ENCODE measurements at places on chromosomes 4 and X.

DNA sequence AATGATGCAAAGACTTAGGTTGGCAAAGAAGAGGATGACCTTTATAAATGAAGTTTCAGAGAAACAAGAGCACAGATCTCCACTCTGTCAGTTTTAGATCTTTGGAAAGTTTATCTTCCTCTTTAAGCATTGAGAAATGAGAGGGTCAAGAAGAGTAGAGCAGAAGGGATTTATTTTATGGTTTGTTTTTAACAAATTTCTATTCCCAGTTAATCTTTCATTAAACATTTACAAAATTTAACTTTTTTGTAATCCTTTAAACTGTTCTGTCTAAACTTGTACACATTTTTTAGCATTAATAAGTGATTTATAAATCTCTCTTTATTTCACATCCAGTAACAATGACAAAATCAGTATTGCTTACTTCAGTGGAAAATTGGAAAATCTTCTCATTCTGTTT, 875.0 kb upstream of the IGFBP7 start:
- DNase-seq: no peak

DNA sequence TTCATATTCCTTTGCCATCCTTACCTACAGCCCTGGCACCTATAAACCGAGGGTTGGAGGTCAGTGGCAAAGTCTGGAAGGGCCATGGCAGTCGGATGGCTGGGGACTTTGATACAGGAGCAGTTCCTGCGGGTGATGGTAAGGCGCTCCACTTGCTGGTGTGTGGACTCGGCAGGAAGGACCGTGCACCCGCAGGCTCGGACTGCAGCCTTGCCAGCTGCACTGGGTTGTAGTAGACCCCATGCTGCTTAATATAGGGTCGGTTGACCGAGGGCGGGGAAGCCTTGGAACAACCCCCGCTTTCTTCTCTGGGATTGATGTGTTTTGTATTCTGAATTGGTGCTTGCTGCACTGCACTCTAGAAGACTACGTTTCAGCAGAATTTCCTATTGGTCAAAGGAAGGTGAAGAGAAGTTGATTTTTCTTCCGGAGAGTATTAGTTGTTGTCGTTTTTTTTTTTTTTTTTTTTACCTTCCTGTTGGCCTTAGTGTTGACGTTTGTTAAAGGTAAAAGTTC, 638 bp downstream of the BLTP1 start:
- no peak for DNase-seq

- peak; percentile 41 for DNase-seq
These were observed 2309.4 kb upstream of the AGA start for GRCh38 chr4:179751669-179752068.

DNA sequence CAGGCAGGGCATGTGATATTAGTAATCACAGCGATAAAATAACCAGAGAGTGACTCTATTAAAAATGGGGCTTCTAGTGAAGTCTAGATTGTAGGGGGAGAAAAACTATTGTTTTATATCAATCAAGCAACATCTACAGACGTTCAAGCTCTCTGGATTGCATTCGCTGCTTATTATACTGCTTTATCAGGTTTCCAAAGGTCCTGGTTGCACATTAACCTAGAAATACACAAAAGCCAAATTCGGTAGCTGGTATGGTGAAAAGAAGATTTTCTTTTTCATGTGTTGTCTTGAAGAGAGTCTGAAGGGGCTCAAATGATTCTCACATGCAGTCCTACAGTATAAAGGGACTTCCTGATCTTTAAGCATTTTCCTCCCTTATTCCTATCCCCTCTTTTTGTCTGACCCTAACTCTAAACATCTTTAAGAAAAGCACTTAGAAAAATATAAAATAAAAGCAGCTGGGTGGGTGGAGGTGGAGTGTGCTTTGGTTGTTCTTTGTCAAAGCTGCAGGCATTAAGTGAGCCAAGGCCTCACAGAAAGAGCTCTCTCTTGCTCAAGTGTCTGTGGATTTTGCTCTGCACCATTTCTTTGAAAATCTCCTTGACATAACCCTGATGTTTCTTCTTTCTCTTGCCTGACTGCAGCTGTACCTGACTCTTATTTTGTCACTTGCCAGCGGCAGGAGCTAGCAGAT, 46.1 kb downstream of the MID1IP1 start:
- no peak for DNase-seq

- no peak for DNase-seq
These were observed 316.8 kb downstream of the NAF1 start for GRCh38 chr4:162849937-162850336.

- DNase-seq: no peak
These were observed 171.4 kb upstream of the ANXA3 start for GRCh38 chr4:78379991-78380729.

GRCh38 chr4:4555916-4556315, 14.1 kb upstream of the STX18 start:
- no peak for DNase-seq

- DNase-seq: no peak
These were observed 102.5 kb downstream of the DDIT4L start for GRCh38 chr4:100087743-100088142.

DNA sequence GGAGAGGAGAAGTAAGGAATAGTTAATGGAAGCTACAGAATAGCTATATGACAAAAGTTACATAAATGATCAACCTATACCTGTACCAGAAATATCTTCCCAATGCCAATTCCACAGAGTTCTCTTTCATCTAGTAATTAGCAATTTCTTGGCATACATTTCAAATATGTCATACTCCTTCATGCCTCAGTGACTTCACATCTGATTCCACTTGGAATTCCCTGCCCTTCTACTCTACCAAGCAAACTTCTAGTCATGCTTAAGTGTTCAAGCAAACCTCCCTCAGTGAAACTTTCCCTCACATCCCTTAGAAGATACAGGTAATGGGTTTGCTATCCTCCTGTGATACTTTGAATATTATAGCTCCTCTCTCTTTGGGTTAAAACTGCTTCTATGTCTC, 127.1 kb downstream of the KLHL13 start:
- DNase-seq: no peak

DNA sequence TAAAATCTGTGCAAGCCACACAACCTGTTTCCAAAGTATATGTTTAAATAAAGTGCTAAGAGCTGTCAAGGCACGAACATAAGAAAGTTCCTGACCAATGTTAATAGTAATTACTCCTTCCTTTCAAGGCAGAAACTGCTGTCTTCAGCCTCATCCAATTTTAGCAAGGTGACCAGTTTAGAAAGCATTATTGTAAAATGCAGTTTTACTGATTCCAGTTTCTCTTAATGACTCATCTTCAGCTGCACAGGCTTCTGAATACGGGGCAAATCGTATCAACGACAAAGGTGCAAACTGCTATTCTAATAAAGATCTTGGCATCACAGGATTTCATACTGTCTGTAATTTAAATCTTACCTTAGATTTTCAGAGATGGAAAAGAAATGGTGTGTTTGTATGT, 87.5 kb downstream of the PPP3CA start:
- no peak for DNase-seq

DNA sequence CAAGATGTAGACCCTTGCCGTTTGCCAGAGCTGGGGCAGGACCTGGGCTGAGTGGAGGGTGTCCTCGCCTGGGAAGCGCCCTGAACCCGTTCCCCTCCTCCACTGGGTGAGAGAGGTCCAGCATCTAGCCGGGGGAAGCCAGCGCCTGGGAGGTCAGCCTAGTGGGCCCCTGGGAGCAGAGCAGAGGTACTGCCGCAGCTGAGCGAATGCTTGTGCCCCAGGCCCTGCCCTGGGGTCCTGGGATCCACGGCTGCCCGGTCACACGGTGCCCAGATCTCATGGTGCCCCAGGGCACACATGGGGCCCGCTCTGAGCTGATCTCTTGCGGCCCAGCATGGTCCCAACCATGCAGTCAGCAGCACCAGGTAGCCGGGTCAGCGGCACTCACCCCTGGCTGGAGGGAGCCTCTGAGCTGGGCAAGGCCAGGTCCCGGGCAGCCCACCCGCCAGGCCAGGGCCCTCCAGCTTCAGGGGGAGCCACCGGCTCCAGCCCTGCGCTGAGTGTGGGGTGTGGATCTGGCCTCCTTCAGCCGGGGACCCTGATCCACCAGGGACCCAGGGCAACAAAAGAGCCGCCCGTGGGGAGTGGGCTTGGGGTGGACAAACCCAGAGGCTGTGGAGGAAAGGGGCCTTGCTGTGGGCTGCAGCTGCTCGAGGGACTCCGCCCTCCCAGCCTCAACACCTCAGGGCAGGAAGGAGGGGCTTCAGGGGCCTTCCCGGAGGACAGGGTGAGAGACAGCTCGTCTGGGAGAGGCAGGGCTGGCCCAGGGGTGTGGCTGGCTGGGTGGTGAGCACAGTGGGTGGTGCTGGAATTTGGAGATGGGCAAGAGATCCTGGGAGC, 4.1 kb upstream of the CPLX1 start:
- DNase-seq: no peak

- no peak for DNase-seq
These were observed 11.4 kb downstream of the L1CAM start for GRCh38 chrX:153874366-153875125.

GRCh38 chr4:1666391-1666790, 17.7 kb downstream of the FAM53A start:
- no peak for DNase-seq

- no peak for DNase-seq
These were observed 13.9 kb downstream of the MAMLD1 start for GRCh38 chrX:150377005-150377404.

DNA sequence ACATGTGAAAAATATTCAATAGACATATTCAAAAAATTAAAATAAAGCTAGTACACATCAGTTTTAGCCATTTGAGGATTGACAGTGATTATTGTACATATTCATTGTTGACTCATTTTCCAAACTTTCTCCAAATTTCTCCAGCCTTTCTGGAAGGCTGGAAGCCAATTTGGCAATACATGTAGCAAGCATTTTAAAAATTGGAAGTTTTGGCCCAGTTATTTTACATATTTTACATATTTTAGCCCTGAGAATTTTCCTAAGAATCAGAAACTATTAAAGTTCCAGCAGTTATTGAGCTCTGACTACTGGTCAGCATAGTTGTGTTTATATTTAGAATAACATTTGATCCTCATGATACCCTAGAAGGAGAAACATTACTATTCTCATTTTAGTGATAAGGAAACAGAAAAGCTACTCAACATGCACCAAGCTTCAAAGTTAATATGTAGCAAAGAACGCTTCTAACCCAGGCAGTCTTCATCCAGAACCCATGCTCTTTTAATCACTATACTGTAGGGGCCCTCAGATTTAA, 3.2 kb downstream of the CABS1 start:
- no peak for DNase-seq

DNA sequence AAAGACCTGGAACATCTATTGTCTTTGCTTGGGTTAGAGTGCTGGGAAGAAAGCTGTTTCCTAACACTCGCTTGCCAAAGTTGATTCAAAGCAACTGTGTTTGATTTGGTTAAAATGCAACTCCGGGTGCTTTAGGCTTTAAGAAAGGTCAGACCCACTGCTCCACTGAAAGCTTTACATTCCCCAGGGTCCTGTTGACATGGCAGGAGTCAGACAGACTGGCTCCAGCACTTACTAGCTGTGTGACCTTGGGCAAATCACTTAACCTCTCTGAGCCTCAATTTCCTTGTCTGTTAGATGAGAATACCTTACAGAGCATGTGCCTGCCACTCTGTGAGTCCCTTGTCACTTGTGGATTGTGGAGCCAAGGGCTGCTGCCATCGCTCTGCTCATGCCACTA, 39.0 kb downstream of the DGKK start:
- DNase-seq: no peak

DNA sequence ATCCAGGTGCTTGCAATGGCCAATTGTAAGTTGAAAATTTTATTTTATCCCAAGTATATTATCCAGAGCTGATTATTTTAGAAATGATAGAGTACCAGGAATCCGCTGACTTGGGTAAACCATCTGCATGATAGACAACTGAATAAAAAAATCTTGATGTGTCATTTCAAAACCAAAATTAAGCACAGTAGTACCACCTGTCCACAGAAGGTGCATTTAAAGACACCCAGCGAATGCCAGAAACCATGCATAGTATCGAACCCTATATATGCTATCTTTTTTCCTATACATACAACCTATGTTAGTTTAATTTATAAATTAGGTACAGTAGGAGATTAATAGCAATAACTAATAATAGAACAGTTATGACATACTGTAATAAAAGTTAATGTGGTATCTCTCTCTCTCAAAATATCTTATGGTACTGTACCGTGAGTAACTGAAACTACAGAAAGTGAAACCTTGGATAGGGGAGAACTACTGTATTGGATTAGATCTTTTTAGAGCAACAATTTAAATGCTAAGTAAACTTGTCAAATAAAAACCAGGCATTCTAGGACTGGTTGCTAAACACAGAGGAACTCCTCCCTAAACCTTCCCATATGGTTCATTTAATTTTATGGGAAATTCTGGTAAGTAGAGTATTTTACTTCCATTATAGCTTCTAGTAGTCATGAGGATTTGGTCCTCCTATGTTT, 6.2 kb downstream of the NEIL3 start:
- no peak for DNase-seq

DNA sequence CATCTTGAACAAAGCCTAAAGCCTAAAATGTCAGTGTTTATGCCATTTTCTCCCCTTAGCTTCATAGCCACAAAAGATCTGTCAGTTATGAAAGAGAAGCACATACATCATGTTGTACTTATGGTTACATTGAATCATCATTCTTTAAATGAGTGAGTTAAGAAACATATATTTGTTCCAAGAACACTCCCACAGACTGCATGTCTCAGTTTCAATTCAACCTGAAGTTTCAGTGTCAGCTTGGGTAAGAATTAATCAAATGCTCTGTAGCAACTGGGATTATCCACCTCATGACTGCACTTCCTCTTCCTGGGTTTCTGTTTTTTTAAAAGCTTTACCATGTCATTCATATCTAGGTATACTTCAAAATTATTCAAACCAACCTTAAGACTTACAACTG, 3.9 kb upstream of the TMPRSS11B start:
- no peak for DNase-seq

GRCh38 chrX:27380163-27380845, 82.8 kb downstream of the PPP4R3C start:
- no peak for DNase-seq

- no peak for DNase-seq
These were observed 33.4 kb upstream of the KLHL34 start for GRCh38 chrX:21691512-21692018.

GRCh38 chr4:6451309-6451708, 21.1 kb downstream of the PPP2R2C start:
- DNase-seq: no peak

GRCh38 chr4:36308150-36308549, 26.7 kb downstream of the DTHD1 start:
- DNase-seq: no peak

GRCh38 chrX:101359966-101360365, 11.4 kb upstream of the TIMM8A start:
- DNase-seq: no peak

GRCh38 chrX:92230628-92231027, 451.5 kb downstream of the PCDH11X start:
- no peak for DNase-seq

GRCh38 chrX:68945081-68945602, 116.3 kb downstream of the EFNB1 start:
- DNase-seq: no peak

DNA sequence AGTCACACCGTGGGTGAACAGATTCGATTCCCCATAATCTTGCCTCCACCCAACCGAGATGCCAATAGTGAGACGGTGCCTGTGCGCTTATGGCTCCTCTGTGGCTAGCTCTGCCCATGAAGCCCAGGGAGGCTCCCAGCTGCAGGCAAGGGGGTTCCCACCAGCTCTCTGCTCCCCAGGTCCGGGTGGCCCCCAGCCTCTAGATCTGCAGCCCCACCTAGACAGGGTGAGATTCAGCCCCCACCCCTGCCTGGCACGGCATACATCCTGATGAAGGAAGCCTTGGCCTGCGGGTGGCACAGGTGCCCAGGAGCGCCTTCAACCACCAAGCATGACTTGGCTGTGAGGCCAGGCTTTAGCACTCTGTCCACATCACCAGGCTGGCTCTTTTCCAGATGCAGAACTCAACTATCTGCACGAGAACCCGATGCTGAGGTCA, 40.6 kb downstream of the WDR1 start:
- DNase-seq: no peak

- DNase-seq: no peak
These were observed 55.9 kb downstream of the EIF4E start for GRCh38 chr4:98873059-98873458.
